Fibroblast of lung (primary cell): ENCODE measurements at places on chromosomes 6 and 20. TPM values are rescaled to one million over a fixed set of nuclear protein-coding genes. Genes with fewer than 3 reads are reported as not detected.

The LSM2 gene
- total RNA-seq: 23.1 and 24.3 TPM in 2 replicates

The FOXQ1 gene
- total RNA-seq: 2.0 and 2.1 TPM in 2 replicates

The UNC5CL gene
- 0.17 and 0.26 TPM in 2 replicates for total RNA-seq

The HLA-DMB gene
- 0.51 and 0.83 TPM in 2 replicates for total RNA-seq

The MYL9 gene
- 9.2 and 25.4 TPM in 2 replicates for total RNA-seq

The GNAS-AS1 gene
- 0.33 and 0.51 TPM in 2 replicates for total RNA-seq

The EHMT2 gene
- 60.1 and 63.7 TPM in 2 replicates for total RNA-seq

The EGFL8 gene
- 0.99 and 1.0 TPM in 2 replicates for total RNA-seq

The NEDD9 gene
- total RNA-seq: 13.6 and 33.7 TPM in 2 replicates

The B3GALT4 gene
- total RNA-seq: 5.1 and 11.1 TPM in 2 replicates

The IL20RA gene
- total RNA-seq: 0.33 and 0.77 TPM in 2 replicates

The MAP3K4 gene
- total RNA-seq: 35.2 and 44.4 TPM in 2 replicates
